ENCODE measurements at places on chromosomes 5 and 9.

- DNase-seq: no peak
These were observed 433.5 kb upstream of the POU5F2 start for GRCh38 chr5:94174748-94175411.

GRCh38 chr5:177553671-177554429 lies 513 bp downstream of the FAM193B start:
- DNase-seq: no peak

DNA sequence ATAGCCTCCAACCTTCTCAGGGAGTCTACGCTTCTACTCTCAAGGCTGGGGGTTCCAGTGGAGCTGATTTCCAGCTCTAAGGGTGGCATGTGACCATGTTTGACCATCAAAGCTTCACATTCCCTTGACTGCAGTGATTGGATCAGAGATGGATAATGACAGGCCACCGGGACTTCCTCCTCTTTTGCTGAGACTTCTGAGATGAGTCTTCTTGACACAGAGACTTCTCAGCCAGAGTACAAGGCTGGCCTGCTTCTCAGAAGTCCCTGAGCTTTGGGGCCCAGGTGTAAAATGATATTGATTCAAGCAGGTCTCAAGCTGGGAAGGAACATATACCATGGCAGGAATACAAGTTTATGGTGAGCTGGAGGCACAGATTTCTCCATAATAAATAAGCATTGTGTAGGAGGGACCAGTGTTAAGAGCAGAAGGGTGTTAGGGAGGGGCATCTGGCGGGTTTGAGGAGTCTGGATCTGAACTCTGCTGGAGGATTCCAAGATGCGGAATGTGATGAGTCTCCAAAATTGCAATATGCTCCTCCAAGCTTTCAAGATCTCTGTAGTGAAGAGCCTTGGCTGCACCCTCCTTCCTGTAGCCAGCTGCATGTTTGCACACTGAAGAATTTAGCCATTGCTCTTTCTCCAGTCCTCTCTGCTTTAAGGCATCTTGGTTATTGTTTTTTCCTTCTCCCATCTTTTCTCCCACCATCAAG lies 41.7 kb upstream of the HSD17B4 start:
- no peak for DNase-seq

DNA sequence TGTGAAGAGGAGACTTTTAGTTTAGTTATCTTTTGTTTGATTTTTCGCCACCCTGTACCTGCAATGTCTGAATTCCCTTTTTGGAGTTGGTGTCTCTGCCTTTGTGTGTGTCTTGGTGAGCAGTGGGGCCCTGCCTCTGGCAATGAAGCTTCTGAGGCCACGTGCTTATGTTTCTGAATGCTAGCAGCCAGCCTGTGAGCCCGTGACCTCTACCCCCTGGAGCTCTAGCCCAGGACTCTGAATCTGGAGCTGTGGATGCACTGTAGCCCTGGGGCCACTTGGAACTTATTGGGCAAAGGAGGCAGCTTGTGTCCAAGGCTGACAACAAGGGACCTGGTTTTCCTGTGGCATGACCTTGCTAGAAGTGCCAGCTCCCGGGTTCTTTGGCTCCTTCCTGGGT lies 19.4 kb downstream of the ENTREP1 start:
- no peak for DNase-seq

DNA sequence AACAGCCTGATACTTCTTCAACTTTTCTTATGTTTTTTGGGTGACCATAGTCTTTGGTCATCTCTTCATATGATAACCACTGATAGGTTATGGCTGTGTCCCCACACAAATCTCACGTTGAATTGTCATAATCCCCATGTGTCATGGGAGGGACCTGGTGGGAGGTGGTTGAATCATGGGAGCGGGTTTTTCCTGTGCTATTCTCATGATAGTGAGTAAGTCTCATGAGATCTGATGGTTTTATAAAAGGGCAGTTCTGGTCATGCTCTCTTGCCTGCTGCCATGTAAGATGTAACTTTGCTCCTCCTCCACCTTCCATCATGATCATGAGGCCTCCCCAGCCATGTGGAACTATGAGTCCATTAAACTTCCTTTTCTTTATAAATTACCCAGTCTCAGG lies 8.7 kb downstream of the RHOBTB3 start:
- DNase-seq: no peak

GRCh38 chr5:138664276-138664943 lies 88.8 kb upstream of the CTNNA1 start:
- DNase-seq: no peak

DNA sequence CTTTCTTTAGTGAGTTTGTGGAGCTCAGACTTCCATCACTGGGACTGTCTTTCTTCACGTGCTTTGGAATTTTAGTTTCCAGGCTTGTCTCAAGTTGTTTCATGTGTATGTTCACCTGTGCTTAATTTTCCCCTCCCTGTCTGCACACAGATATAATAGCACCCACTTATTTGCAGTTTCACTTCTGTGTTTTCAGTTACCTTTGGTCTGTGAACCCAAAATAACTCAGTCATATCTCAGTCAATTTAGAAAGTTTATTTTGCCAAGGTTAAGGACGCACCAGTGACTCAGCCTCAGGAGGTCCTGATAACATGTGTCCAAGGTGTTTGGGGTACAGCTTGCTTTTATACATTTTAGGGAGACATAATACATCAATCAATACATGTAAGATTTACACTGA lies 330.4 kb downstream of the ICE1 start:
- no peak for DNase-seq

DNA sequence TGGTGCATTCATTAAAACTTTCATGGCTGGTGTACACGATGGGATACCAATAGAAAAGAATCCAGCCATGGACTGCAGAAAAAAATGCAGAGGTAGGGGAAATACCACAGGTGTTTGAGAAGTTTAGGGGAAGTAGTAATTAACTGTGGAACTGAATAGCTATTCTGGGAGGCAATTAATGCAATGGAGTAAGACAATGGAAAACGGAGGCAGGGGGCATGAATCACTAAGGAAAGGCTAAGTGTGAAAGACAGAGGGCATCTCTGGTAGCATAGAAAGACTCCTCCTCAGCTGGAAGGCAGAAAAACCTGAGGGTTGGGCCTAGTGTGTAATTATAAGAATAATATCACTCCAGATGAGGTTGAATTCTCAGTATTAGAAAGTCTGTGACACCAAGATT lies 30.9 kb upstream of the NPR3 start:
- DNase-seq: no peak

- no peak for DNase-seq
These were observed 451.9 kb downstream of the TMEM38B start for GRCh38 chr9:106146066-106146840.

DNA sequence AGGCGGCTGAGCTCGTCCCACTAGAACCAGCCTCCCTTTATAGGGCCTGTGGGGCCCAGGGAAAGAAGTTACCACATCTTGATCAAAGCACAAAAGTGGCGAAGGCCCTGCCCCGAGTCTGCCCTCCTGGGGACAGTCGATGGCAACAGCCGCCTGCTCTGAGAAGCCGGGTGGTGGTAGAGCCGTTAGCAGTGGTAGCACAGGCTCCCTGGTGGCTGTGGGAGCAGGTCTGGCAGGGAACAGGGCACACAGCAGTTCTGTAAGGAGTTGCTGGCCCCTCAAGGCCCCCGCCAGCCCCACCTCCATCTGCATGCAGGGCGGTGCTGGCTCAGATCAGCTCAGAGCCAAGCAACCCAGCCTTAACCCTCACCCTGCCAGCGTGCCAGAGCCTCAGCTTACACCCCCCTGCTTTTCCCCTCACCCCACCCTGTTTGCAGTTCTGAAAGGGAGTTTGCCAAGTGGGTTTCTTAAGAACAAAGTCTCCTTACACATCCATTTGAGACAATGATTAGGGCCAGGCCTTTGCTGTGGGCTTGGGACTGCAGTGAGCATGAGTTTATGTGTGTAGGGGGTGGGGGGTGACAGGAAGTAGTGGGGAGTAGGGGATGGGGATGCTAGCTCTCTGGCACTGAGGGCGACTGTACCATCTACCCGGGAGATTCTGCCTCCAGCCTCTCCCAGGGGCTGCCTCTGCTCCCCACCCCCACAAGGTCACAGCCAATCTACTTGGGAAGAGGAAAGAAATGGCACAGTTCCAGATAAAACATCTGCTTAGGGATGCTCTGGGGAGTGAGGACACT lies 11.8 kb downstream of the ACSL6 start:
- DNase-seq: peak; percentile 47

DNA sequence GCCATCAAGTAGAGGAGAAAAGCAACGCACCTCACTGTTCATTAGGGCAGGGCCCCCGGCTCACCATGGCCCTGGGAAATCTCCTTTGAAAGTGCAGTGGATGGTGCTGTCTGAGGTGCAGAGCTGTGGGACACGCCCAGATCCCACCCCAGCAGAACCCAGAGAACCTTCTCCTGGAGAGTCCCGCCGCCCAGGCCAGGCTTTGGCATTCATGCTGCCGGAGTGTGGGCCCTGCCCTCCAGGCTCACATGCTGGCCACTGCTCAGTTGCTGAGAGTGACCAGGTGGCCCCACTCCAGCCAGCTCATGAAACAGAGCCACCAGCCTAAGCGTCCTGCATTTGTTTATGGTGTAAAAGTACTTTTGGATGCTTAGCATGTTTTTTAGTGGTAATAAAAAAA lies 23.8 kb upstream of the LRRC14B start:
- DNase-seq: no peak

GRCh38 chr9:129701549-129701948 lies 36.1 kb downstream of the PRRX2 start:
- DNase-seq: no peak

- DNase-seq: no peak
These were observed 35.8 kb downstream of the PRKACG start for GRCh38 chr9:68978066-68978465.

- DNase-seq: no peak
These were observed 51.5 kb upstream of the SAP30L start for GRCh38 chr5:154394307-154394706.

- DNase-seq: no peak
These were observed 31.4 kb downstream of the GRIN3A start for GRCh38 chr9:101706997-101707396.

- DNase-seq: peak; percentile 50
These were observed at the start of gene CRB2 for GRCh38 chr9:123355761-123356431. Gene CRB2 (plus strand): TSS chr9:123356197. CDS start chr9:123356261, 64 bp downstream.

DNA sequence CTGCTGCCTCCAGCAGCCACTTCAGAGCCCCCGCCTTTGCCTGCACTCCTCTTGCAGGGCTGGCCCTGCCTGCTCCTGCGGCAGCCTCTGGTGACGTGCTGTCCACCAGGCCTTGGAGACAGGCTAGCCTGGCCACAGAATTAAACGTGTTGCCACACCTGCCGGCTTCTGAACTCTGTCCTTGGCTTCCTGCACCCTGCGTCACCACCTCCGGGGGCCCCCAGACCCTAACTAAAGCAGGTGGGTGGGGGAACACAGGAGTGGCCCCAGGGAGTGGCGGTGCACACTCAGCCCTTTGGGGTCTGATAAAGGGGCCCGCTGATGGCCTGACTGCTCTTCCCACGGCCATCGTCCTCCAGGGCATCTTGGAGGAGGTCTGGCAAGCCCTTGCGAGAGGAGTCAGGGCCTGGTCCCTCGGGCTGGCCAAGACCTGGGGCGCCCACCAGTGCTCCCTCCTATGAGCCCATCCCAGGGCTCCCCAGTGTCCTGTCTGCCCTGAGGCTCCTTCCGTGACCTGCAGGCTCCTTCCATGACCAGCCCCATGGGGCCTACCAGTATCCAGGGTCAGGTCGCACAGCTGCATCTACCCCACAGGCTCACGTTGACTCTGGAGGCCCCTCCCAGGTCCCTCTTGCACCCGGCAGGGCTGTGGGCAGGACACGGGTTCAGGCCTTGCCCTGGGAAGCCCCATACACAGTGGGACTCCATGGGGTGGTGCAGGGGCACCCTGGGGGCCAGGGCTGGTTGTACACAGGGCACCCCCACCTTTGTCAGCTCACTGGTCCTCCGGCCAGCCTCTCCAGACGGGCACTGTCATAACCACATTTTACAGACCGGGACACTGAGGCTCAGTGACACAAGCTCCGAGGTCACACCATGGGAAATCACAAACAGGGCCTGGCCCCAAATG lies 1.0 kb upstream of the MAMDC4 start:
- no peak for DNase-seq

GRCh38 chr9:16386007-16386826 lies 484.3 kb downstream of the BNC2 start:
- no peak for DNase-seq

DNA sequence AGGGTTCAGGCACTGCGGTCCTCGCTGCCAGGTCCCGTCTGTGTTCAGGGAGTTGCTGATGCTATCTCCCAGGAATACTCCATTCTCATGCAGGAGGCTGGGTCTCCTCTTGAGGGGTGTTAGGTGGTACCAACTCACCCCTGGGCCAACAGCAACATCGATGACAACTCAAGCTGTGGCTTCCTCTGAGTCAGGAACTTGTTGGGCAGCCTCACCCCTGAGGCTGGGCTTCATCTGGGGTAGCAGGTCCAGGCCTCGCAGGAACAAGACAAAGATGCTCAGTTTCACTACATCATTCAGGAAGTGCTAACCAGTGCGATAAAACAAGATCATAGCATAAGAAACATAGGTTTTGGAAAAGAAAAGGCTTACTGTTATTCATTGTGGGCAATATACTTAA lies 125.9 kb downstream of the SYK start:
- no peak for DNase-seq

- DNase-seq: no peak
These were observed 1.0 kb upstream of the NTMT1 start for GRCh38 chr9:129624947-129625346.

- no peak for DNase-seq
These were observed 246.6 kb downstream of the DEPDC1B start for GRCh38 chr5:60453186-60453976.

- no peak for DNase-seq
These were observed 75.0 kb upstream of the HSPA9 start for GRCh38 chr5:138650196-138650595.

DNA sequence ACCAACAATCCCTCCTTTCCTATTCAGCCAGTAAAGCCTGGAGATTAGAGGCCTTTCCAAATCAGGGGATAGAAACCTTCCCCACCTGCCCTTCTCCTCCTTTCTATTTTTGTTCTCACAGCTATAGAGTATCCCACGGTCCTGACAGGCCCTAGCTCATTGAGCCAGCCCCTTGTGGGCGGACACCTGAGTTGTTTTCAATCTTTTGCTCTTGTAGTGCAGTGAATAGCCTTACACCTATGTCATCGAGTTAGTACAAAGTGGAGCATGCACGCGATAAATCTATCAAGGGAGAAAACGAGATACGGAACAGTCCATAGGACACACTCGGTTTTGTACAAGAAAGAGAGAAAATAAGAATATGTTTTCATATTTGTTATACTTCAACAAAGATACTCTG lies 77.2 kb downstream of the TSPAN17 start:
- DNase-seq: no peak
